ENCODE measurements at places on chromosomes 3 and 15. TPM values are rescaled to one million over a fixed set of nuclear protein-coding genes. Genes with fewer than 3 reads are reported as not detected.

DNA sequence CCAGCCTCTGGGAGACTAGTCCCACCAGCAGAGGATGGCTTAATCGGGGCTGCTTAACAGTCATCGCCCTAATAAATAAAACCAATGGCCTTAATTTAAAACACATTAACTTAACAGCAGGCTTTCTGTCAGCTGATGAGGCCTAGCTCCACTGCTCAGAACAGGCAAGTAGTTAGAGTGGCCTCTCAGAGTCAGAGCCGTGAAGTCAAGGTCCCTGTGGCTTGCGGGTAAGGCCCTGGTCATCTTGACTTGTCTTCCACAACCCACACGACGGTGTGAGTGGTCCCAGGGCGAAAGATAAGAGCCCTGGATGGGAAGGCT lies 11.8 kb downstream of the XXYLT1 start:
- no peak for DNase-seq

The RAB6B gene
- 38.3 TPM for total RNA-seq

The BBS4 gene
- 44.0 TPM for total RNA-seq

The P2RY1 gene
- total RNA-seq = 22.0 TPM

DNA sequence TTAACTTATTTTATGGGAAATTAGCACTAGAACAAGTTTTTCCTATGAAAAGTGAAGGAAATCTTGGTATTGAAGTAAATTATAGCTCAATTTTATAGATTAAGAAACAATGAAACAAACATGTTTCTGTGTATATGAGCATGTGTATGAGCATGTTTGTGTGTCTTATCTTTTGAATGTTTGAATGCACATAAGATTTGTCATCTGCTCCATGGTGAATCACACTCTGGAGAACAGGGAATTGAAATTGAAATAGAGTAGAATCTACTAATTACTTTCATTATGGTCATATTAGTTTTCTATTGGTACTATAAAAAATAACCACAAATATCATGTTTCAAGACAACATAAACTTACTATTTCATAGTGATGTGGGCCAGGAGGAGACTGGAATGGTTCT lies 646.6 kb downstream of the OTOL1 start:
- DNase-seq = no peak

- no peak for DNase-seq
Observed at GRCh38 chr3:834679-835078, 258.1 kb upstream of the CNTN6 start.

GRCh38 chr15:25936004-25936403 lies 72.9 kb upstream of the ATP10A start:
- no peak for DNase-seq

The ZNF770 gene
- total RNA-seq = 78.8 TPM

The PARP16 gene
- 10.6 TPM for total RNA-seq

The ZNF860 gene
- 2.7 TPM for total RNA-seq

DNA sequence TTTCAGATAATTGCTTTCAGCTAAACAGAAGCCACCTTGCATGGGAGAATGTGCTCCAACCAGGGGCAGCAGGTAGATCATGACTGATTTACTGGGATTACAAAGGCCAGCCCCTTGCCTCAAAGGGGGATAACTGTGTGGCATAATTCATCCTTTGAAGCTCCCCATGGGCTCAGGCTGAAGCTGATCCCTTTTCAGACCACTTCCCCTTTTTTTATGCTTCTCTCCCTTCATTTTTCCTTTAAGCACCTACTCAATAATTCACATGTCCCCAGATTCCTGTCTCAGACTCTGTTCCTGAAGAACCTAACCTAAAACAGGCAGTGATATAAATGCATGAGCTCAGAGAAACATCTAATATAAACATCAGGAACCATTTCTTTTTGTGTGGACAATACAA lies 8.2 kb upstream of the MYRIP start:
- no peak for DNase-seq

GRCh38 chr3:186814100-186814499 lies 7.8 kb upstream of the RFC4 start:
- no peak for DNase-seq

GRCh38 chr3:105731686-105732085 lies 137.1 kb downstream of the CBLB start:
- DNase-seq = no peak

DNA sequence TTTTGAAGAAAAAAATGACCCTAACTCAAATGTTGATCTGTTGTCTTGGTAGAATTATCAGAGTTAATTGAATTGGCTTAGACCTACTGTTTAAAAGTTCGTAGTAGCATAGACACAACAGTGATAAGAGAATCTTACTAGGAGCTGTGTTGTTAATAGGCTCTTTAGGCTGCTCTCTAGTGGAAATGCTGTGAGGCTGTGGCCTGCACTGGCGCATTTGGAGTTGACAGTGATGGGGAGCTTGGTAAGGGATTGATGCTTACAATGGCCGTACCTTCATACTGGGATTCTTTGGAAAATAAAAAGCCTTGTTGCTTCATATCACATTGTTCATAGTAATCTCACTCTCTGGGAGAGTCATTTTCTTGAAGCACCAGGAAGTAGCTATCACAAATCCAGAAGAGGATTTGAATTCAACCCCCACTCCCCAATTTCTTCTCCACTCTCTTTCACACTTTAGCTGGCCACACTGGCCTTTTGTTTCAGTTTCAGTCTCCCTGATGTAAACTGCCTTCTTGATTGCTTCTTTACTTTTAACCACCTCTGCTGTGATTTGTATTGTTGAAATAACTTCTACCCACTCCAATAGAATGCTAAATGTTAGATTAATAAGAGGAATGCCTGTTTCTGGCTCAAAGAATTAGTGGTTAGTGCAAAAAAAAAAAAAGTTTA lies 56.6 kb downstream of the CEP63 start:
- DNase-seq = no peak

GRCh38 chr3:153078826-153079225 lies 83.2 kb upstream of the RAP2B start:
- no peak for DNase-seq

- DNase-seq = no peak
Observed at GRCh38 chr3:31495971-31496665, 36.6 kb upstream of the STT3B start.

The ANKRD63 gene
- not detected for total RNA-seq

DNA sequence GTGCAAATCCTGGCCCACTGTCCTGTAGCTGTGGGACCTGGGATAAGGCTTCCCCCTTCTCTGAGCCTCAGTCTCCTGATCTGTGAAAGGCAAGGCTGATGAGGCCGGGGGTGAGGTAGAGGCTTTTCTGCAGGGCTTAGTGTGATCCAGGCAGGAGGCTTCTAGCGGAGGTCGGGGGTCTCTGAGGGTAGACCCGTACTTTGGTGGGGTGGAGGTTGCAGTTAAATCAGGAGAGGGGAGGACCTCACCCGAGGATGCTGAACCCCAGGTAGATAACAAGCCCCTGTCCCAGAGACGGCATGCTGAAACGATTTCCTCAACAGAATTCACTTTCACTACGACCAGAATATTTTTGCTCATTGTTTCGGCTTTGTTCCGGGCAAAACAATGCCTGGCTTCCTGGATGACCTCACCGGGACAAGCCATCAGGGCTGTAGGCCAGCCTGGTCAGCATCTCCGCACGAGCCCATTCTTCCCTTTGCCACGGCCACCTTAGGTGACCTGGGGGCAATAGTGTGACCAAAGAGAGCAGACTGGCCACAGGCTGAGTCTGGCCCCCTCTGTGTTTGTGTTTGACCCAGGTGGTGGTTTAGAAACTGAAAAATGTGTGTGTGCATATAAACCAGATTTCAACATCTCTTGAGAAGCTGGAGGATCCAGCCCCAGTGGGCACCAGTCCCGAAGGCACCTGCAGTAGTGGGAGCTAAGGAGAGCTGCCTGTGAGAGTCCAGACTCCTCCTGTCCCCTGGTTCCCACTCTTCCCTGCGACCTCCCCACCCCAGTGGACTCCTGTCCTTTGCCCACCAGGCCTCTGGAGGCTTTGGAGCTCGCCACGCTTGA lies 33.0 kb downstream of the SLC6A6 start:
- no peak for DNase-seq

GRCh38 chr3:72961752-72962151 lies 34.9 kb upstream of the PPP4R2 start:
- DNase-seq = no peak

DNA sequence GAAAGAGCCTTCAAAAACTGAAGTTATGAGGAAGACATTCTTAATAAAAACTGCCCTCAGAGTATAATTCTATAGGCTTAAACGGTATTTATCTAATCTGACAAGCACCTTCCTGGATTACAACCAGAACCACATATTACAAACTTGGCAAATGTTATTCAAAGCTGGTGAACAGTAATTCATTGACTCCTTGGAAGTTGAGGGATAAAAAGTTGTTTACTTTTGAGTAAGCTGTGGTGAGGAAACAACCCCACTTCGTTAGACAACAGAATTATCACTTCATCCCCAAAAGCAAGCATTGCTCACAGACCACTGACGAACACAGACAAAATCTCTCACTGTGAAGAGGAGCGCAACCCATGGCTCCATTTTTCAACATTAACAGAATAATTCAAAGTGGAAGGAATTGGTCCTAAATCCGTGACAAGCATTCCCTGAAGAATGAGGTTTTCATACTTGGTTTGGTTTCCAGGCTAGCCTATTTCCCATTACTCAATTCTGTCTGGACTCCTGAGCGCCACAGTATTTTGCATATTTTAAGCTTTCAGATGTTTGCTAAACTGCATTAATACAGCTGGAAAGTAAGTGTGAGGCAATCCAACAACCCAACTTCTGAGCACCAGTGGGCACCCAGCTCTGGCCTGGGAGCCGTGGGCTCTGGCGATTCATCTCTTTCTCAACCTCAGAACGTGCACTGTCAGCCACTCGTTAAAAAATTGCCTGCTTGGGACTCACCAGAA lies 32.7 kb downstream of the LRIG1 start:
- DNase-seq = no peak

The CLDN1 gene
- total RNA-seq = 11.4 TPM

The KLHL40 gene
- total RNA-seq = 0.11 TPM

DNA sequence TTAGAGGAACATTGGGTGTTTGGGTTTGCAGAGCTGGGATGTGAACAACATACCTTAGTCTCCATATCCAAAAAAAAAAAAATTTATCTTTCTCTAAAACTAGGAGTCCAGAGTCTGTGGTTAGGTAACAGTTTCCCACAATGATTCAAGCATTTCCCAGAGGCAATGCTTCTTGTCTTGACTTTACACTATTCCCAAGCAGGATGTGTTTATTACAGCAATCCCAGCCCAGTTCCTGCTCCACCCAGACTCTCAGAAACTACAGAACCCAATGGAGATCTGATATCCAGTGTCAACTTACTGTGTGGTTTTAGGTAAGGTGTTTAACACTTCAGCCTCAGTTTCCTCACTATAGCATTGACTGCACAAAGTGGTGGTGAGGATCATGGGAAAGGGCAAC lies 2.3 kb upstream of the C3orf62 start:
- DNase-seq = no peak

DNA sequence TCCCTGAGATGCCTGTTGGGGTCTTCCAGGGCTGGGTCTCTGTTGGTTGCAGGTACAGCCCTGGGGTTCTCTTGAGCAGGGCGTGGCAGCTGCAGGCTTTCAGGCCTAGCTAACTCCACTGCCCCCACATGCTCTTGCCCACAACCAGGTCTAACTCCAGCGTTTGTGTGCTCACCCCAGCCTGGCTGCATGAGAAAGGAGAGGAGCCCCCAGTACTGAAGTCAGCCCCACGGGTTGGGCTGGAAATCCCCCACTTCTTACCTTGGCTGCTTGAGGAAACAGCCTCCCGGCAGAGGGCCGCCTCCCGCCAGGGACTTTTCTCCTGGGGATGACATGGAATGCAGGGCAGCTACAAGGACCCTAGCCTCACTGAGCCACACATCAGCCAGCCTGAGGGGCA lies 16.7 kb upstream of the DLL4 start:
- DNase-seq = no peak

The PCBP4 gene
- total RNA-seq = 98.8 TPM

- no peak for DNase-seq
Observed at GRCh38 chr3:173685456-173685855, 287.9 kb downstream of the NLGN1 start.

The STX19 gene
- 0.17 TPM for total RNA-seq

The SLC51A gene
- total RNA-seq = 0.33 TPM

GRCh38 chr15:39132954-39133600 lies 447.8 kb upstream of the THBS1 start:
- DNase-seq = no peak

The MOBP gene
- 125 TPM for total RNA-seq

GRCh38 chr15:88894348-88894818 lies 961 bp downstream of the HAPLN3 start:
- no peak for DNase-seq

- no peak for DNase-seq
Observed at GRCh38 chr15:51374131-51374530, 32.7 kb downstream of the GLDN start.

DNA sequence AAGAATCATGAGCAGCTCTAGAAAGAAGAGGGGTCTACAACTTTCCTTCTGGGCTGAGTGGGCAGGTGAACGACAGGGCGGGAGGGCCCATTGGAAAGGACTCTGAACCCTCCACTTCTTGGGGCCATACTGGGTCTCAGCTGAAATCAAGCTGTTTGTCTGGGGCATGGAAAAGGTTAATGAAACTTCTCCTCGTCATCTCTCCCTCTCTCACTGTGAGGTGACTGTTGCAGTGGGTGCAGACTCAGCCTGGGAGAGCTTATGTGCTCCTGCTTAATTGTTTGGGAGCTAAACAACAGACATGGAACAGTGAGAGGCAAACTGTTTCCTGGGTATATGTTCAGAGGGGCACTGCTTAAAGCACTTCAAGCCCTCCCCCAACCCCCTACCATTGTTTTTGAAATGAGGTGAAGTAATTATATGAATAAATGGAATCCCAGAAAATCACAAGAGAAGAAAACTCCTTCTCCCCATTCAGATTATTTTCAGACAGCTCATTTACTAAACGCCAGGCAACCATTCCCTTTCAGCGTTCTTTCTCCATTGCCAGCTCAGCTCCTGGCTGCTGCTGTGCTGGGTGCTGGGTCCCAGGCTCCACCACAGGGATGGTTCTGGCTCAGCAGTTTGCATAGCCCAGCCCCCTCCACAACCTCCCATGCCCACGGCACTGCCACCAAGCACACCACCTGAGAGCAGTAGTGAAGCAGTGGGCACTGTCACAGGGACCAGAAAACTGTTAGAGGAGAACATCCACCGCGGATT lies 444.9 kb upstream of the TBL1XR1 start:
- no peak for DNase-seq

The FAM81A gene
- total RNA-seq = 5.7 TPM

- DNase-seq = no peak
Observed at GRCh38 chr3:160677459-160677881, 510 bp downstream of the ARL14 start.

The SLC24A5 gene
- total RNA-seq = 1.2 TPM

GRCh38 chr3:186004209-186004608 lies 66.4 kb upstream of the TRA2B start:
- DNase-seq = no peak

The SYNPR gene
- total RNA-seq = 83.5 TPM

Data from spinal cord (tissue), 10 donors.